Choroid plexus epithelial cell (primary cell): ENCODE measurements at places on chromosomes 6 and 20.

DNA sequence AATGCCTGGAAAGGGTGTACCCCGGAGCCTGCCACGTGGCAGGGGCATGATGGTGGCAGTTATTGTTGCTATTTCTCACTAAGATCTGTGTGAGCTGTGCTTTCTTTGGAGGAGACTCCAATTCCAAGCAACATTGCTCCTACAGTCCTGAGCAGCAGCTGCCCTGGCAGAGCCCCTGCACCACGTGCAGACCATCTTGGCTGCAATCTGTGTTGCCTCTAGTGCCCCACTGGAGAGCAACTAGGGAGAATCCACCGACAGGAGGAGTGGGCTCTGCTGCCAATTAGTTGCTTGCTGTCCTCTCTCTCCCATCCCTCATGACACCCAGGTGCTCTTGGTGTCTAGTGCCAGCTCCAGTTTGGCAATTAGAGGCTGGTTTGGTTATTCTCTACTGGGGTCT is 116.0 kb downstream of the PXDC1 start:
- DNase-seq, result no peak

DNA sequence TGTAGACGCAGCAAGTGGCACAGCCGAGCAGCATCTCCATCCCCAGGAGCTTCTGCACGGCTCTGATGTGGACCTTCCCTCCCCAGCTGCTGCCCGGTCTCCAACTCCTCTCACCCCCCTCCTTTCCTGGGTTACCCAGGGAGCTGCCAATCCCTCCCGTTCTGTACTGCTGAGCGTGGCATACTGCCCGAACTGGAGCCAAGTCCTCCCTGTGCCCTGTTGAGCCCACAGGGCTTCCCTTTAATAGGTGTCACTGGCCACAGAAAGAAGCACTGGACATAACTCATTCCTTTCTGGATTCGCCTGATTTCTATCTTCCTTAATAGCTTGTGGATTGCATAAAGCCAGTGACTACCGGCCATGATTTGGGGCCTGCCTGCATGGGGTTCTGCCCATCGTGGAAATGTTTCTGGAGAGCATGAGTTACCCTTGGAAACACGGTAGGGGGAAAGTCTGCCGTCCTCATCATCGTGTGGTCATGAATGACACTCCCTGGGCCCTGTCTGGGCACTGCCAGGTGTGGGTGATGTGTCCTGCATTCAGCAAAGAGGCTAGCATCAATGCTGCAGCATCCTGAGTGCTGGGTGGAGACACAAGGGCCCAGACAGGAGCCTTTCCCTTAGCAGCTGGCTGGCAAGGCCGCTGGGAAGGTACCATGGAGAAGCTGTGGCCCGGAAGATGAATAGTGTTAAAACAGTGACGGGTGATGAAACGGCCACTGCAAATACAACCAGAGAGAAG is 189.7 kb downstream of the SYNDIG1 start:
- no peak for DNase-seq

DNA sequence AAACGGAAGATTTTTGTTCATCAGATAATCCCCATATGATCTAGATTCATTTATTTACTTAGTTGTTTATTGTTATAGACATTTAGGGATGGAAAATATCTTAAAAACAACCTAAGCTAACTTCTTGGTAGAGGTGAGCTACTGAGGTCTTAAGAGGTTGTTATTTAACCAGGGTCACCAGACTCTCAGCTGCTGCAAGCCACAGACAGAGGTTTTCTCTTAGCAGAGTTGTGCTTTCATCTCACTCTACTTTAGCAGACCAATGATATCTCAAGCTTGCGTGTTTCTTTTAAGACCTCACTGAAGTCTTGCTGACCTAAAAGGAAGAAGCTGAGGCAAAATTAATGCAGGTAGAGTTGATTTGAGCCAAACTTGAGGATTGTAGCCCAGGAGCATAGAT is 43.6 kb downstream of the NCOA7 start:
- peak; percentile 46 for DNase-seq

DNA sequence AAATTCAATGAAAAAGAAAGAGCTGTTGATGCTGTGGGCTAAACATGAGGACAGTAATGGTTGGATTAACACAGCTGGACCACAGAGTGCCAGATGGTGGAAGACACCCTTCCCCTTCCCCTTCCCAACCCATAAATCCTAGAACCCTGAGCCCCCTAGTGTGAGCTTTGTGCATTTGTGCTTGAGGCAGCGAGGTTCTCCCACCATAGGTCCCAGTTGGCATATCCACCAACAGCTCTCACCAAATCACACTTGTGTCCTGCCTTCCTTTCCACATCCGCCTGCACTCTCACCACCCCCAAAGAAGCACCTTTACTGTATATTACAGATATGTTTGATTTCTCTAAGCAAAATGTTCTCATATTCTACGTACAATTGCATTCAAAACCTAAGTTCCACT is 32.8 kb upstream of the HBS1L start:
- DNase-seq, result no peak

DNA sequence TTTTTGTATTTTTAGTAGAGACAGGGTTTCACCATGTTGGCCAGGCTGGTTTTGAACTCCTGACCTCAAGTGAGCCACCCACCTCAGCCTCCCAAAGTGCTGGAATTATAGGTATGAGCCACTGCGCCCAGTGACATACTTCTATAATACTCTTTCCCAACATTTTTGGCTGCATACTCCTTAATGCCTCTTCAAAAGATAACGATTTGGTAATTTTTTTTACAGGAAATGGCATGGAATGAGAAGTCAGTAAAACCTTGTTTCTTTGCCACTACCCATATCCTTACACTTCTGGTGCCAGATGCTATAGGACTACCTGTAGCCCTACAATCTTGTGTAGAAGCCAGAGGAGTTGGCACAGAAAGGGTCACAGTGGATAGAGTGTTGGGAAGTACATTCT is 41.4 kb upstream of the SGK1 start:
- no peak for DNase-seq

GRCh38 chr6:15244620-15245360 is 1.1 kb upstream of the JARID2 start:
- peak; percentile 61 for DNase-seq

DNA sequence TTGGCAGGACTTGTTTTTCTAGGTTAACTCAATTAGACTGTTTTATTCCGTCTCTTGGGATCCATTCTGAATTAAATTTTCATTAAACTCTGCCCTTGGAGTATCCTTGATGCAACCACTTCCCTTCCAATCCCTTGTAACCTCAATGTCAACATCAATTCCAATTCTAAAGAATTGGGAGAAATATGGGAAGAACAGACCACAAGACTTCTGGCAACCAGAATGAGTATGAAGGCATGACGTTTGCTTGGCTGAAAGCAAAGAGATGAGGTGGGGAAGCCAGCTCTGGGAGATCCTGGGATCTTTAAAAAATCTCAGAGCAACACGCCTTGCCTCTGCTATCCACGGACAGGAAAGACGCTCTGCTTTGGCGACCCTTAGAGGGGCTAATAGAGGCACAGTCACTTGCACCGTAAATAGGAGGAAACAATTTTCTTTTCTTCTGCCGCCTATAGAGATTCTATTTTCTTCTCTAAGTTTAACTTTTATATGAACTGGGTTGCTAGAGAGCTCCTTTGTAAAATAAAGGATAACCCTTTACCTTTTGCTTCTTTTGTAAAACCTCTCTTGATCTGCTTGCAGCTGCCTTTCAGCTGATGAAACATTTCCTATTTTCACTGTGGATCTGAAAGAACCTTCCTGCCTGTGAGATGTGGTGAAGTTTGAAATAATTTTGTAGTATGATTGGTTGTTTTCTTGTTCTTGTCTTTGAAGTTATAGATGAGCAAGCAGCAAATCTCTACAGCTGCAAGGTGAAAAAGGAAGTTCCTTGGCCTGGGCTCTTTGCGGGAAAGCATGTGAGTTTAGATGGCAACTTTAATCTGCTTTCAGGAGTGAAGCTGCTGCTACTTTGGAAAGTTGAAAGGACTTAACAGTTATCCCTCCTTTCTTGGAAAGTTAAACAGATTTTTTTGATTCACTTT is at the start of gene ASIP:
ASIP (plus strand) TSS at position 731 of the 923 bp plus-strand sequence. CDS start 18,952 bp downstream, outside the sequence.
- DNase-seq, result no peak

- no peak for DNase-seq
Observed at GRCh38 chr20:34715384-34715783, 11.2 kb downstream of the TP53INP2 start.

DNA sequence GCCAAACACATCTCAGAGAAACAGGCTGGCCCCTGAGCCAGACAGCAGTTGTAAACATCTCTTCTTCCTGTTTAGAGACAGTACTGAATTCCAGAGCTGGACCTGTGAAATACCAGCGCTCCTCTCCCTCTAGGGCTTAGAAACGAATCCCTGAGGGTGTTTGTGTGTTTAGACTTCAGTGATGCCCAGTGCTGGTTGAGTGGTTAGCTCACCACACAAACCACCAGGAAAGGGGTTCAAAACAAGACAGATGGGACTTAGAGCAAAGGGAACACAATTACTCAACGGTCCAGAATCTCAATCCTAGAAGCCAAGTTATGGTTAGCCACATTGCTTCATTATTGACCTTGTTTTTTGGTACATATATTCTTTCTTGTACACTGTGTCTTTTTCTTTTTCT is 108.7 kb upstream of the TMEM170B start:
- DNase-seq, result peak; percentile 98

GRCh38 chr20:263701-264100 is 6.2 kb downstream of the DEFB132 start:
- DNase-seq, result no peak

GRCh38 chr20:41424546-41424945 is 57.9 kb upstream of the EMILIN3 start:
- DNase-seq, result no peak

DNA sequence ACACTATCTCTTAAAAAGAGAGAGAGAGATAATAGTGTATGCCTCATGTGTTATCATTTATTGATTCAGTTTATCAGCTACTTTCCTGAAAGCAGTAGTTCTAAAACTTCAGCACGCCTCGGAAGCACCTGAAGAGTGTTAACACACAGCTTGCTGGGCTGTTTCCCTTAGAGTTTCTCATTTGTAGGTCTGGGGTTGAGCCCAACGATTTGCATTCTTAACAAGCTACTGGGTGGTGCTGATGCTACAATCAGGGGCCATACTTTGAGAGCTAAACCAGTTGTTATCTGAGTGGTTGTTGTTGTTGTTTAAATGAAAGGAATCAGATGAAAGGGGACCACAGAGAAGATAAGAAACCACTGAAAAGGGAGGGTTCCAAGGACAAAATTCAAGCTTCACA is 32.6 kb downstream of the SIM1 start:
- DNase-seq, result no peak

- no peak for DNase-seq
Observed at GRCh38 chr6:143205585-143205984, 144.9 kb downstream of the AIG1 start.

- DNase-seq, result no peak
Observed at GRCh38 chr6:90082847-90083246, 188.6 kb downstream of the GJA10 start.

- no peak for DNase-seq
Observed at GRCh38 chr20:41037179-41037578, 8.6 kb downstream of the TOP1 start.

- peak; percentile 8 for DNase-seq
Observed at GRCh38 chr6:6629402-6629801, 40.9 kb downstream of the LY86 start.

DNA sequence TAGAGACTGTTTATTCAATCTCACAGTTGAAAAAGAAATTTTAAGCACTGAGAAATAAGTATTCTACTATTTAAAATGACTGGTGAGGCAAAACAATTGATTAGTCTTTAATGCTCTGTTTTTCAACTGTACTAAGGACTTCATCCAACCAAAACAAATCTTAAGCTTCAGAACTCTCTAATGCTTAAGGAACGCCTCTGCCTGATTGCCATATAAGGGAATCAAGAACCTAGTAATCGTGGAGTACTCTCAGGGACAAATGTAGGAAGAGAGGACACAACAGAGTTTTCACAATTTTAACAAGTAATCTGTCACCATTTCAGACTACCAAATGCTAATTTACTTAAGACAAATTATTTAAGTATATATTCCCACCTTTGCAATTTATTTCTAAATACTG is 16.1 kb downstream of the FBXO30 start:
- peak; percentile 71 for DNase-seq

GRCh38 chr20:46357030-46357514 is 48.8 kb upstream of the CDH22 start:
- DNase-seq, result no peak

- DNase-seq, result no peak
Observed at GRCh38 chr6:42390228-42390934, 61.3 kb downstream of the TRERF1 start.

DNA sequence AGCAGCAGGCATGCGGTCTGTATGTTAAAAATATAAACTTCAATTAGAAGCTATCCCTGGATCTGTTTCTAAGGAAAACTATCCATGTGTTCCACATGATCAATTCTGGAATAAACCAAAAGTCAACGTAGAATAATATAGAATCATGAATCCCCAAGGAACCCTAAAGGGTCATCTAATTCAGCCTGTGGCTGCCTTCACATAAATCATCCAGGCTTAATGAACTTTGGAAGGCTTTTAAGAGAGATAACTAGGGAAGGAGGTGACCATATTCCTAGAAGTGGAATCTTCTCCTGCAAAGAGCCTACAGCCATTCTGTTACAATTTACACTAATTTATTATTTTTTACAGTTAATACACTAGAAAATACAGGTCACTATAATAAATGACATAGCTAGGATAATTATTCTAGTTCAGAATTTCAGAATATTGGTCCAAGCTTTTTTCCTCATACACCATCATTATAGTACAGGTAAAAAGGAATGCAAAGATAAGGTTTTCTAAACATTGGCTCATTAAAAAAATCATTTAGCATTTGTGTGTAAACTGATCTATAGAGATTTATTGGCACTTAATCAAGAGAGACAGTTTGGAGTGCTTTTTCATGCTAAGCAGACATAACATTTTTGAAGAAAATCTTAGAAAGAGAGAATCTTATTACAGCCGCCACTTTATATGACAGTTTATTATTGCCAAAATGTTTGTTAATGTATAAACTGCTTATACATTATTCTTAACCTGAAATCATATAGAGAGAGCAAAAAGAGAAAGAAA is 851.2 kb downstream of the PHF3 start:
- no peak for DNase-seq

- peak; percentile 49 for DNase-seq
Observed at GRCh38 chr6:33029328-33030184, 20.2 kb upstream of the HLA-DOA start.

- DNase-seq, result no peak
Observed at GRCh38 chr20:54305421-54305820, 97.5 kb downstream of the PFDN4 start.

- peak; percentile 94 for DNase-seq
Observed at GRCh38 chr20:39849664-39850063, 839.4 kb downstream of the MAFB start.

GRCh38 chr6:156794546-156795354 is 17.6 kb downstream of the ARID1B start:
- DNase-seq, result no peak

- DNase-seq, result no peak
Observed at GRCh38 chr20:17345321-17345720, 118.5 kb downstream of the PCSK2 start.

GRCh38 chr20:60857708-60858107 is 394.4 kb upstream of the CDH4 start:
- DNase-seq, result peak; percentile 1

DNA sequence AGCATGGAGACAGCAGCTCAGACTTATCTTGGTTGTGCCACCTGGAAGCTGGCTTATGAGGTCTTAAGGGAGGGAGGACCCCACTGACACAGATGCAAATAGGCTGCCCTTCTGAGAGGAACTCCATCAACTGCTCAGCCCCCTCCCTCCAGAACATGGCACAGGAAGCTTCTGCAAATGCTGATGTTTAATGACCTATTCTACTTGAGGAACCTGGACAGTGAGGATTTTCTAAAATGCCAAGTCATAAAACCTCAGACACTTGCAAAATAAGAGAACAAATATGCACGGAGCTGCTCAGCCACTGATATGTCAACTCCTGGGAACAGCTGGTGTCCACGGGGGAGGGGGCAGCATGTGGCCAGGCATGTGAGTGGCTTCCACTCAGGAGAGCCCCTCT is 3.5 kb downstream of the CST9 start:
- no peak for DNase-seq

GRCh38 chr6:139852488-139853140 is 478.2 kb upstream of the CITED2 start:
- peak; percentile 62 for DNase-seq
